ENCODE measurements at places on chromosomes 1 and 21.

DNA sequence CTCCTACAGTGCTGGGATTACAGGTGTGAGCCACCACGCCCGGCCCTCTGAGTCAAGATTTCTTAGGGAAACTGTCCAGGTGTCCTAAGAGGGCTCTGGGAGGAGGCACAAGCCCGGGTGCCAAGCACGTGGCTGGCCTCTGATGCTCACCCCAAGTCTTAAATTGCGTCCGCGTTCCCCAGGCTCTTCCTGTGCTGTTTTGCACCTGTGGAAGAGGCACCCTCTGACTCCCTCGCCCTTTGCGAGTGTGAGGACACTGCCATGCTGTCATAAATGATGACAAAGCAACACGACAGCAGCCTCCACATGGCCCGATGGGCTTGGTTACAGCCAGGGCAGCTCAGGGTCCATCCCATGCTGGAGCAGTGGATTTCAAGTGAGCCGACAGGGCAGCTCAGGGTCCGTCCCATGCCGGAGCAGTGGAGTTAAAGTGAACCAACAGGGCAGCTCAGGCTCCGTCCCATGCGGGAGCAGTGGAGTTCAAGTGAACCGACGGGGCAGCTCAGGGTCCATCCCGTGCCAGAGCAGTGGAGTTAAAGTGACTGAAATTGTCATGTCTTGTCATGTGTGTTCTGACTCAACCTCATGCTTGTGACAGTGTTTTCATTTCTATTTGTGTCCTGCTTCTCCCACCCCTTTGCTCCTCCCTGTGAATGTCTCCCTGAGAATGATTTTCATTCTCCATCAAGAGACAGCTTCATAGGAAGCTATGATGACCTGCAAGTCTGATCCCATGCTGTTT, 33.9 kb downstream of the PCNT start:
- no peak for DNase-seq

- no peak for DNase-seq
Measured at GRCh38 chr1:92747735-92748134, 37.2 kb downstream of the EVI5 start.

DNA sequence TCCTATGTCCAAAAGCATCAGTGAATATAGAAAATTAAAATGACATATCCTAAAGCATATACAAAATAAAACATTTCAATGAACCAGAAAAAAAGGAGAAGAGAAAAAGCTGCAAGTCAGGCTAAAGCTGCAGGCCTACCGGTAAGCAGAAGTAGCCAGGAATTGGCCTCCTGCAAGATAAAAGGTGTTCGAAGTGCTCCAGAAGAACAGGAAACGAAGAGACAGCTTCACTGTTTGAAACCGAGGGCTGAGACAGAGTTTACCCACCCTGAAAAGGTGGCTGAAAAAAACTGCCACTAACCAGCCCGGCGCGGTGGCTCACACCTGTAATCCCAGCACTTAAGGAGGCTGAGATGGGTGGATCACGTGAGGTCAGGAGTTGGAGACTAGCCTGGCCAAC, 37.4 kb downstream of the NSL1 start:
- peak; percentile 20 for DNase-seq

- DNase-seq: no peak
Measured at GRCh38 chr1:194333240-194333639, 1146.8 kb upstream of the B3GALT2 start.

GRCh38 chr1:96340686-96341085, 380.9 kb upstream of the PTBP2 start:
- no peak for DNase-seq

DNA sequence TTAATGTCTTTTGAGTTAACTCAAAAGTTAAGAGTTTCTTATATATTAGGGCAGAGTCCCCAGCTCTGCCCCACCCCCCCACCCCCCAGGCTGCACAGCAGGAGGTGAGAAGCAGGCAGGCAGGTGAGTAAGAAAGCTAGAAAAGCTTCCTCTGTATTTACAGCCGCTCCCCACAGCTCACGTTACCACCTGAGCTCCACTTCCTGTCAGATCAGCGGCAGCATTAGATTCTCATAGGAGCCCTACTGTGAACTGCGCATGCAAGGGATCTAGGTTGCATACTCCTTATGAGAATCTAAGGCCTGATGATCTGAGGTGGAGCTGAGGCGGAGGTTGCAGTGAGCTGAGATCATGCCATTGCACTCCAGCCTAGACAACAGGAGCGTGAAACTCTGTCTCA, 81.9 kb downstream of the SIM2 start:
- no peak for DNase-seq

DNA sequence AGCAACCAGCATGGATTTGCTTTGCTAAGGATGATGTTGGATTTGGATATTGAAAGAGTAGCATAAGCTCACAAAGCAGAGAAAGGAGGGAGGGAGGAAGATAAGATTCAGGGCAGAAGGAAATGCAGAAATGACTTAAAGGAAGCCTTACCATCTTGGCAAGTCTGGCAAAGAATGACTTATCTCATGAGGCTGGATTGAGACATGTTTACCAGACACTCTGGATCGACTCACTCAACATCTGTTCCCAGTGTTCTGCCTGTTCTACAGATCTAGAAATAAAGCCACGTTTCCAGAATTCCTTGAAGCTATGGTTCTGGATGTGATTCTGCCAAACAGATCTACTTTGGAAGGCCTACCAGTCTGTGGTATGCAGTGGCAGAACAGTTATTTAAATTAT, 38.8 kb upstream of the CTBS start:
- no peak for DNase-seq

DNA sequence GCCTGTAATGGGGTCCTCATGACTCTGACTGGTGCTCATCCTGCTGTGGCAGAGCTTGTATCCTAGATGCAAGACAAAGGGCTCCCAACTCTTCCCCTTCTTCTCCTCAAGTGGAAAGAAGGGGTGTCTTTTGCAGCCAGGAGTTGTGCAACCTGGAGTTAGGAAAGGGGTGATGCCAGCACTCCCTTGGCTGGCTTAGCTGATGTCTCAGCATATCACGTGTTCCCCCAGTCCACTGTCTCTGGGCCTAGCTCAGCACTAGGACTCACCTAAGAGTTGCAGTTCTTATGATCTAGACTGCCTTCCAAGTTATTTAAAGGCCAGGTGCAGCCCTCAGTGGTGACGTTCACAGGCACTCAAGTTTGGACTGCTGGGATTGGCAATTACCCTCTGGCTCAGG, 146.2 kb upstream of the GORAB start:
- DNase-seq: no peak

DNA sequence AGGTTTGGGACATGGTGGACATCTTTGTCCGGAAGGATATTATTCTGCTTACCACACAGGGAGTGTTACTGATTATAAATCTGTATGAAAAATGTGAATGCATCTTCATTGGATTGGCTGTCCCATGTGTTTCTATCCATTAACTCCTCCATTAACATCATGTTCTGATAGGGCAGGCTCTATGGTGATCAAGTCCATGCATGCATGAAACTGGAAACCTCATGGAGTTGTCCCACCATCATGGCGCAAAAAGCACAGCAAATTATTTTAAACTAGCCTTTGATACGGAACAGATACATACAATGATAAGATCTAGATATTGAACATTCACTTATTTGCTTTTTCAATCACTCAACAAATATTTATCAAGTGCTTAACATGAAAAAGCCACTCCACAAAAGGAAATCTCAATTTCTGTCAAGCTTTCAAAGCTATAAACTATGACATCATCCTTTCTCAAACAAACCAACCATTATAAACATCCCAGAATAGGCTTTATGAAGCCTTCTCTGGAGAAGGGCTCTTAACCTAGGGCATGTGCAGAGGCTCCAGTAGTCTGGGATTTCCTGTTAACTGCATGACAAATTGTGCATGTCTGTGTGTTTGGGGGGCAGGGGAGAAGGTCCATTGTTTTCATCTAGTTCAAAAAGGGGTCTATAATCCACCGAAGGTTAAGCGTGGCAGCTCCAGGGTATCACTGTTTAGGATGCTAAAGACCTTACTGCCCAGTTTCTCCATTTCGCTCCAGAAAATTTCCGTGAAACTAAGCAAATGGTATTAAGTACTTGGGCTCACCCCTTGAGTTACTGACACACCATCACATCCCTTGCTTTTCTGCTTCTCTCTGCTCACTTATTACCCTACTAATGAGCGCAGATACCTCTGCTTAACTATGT, 46.1 kb downstream of the ADAMTS1 start:
- no peak for DNase-seq

GRCh38 chr1:35188578-35189392, 4.2 kb downstream of the SFPQ start:
- no peak for DNase-seq

All from Kasumi-1 (cell line).